Stimulated activated CD4-positive, alpha-beta T cell treated with anti-CD3 and anti-CD28 coated beads, Interleukin-4, amount 100 ng/mL, for 4 hours (primary cell): ENCODE measurements at places on chromosomes 7 and 10.
A peak's percentile ranks its signal among the peaks of the same experiment; 100 is the strongest.

DNA sequence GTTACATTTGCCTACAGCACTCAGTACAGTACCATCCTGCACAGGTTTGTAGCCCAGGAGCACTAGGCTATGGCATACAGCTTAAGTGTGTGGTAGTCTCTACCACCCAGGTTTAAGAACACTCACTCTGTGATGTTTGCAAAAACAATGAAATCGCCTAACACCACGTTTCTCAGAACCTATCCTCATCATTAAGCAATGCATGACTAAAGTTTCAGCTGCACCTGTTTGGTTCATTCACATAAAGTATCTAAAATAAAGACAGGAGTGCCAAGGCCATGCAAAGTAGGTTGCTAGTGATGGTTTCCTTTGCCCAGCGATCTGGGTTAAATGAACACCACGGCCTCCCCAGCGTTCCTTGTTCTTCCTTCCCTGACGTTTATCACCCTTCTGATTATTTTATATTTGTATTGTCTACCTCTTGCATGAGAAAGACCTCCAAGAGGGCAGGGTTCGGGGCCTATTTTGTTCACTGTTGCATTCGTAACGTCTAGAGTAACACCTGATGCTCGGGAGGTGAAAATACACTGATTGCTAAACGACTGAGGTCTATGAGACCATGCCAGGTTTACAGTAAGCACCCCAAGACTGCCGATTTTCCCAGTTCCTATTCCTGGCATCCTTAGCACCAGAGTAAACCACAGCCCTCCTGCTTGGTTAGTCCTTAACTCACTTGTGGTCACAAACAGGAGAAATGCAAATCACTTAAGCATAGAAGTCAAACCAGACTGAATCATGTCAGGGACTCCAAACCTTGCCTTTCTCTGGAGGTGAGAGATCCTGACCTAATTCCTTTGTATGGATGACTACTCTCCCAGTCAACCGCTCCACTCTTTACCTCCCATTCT lies 204.1 kb upstream of the NFE2L3 start:
- no peak for DNase-seq

- no peak for DNase-seq
Observed at GRCh38 chr7:120799147-120799546, 58.8 kb downstream of the TSPAN12 start.

DNA sequence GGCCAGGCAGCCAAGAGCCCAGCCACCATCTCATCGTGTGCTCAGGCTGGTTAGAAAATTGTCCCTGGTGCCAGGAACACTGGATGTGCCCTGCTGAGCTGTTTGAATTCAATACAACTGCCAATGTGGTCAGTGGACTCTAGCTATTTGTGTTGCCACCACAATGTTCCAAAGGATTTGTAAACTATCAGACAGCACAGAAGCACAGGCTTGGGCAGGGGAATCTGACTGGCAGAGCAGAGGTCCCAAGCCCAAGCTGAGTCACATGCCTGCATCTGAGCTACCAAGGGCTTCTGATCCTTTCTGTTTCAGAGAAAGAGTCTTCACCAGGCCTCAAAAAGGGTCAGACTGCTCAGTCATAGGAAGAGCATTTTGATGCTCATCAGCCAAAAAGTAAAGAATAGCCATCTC lies 232.1 kb upstream of the SEMA3C start:
- DNase-seq = no peak

GRCh38 chr7:91287371-91288084 lies 23.3 kb downstream of the FZD1 start:
- DNase-seq = no peak

GRCh38 chr7:155811560-155811894 lies 736 bp downstream of the SHH start:
- no peak for DNase-seq

DNA sequence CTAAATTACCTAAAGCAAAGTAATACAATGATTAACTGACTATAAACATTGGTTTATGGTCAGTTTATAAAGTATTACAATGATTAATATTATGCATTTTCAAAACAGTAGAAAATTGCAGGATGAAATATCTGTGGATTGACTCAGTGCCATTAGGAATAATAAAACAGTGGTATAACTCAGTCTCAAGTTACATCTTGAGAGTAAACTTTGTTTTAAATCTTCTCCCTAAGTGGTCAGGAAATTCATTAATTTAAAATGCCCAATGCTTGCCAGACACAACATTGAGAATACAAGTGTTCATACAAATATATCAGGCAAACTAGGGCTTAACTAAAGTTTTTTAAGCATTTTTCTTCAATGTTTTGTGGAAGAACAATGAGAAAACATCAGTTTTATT lies 257.8 kb downstream of the ETV1 start:
- no peak for DNase-seq

- no peak for DNase-seq
Observed at GRCh38 chr7:51060536-51060935, 256.1 kb downstream of the COBL start.

DNA sequence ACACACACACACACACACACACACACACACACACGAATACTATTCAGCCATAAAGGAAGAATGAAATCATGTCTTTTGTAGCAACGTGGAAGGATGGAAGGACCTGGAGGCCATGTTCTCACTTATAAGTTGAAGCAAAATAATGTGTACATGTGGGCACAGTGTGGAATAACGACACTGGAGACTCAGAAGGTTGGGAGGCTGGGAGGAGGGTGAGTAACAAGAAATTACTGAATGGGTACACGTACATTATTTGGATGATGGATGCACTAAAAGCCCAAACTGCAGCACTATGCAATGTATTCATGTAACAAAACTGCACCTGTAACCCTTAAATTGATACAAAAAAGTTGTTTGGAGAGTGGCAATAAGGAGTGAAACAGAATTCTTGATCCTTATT lies 32.1 kb downstream of the KMT2C start:
- no peak for DNase-seq

DNA sequence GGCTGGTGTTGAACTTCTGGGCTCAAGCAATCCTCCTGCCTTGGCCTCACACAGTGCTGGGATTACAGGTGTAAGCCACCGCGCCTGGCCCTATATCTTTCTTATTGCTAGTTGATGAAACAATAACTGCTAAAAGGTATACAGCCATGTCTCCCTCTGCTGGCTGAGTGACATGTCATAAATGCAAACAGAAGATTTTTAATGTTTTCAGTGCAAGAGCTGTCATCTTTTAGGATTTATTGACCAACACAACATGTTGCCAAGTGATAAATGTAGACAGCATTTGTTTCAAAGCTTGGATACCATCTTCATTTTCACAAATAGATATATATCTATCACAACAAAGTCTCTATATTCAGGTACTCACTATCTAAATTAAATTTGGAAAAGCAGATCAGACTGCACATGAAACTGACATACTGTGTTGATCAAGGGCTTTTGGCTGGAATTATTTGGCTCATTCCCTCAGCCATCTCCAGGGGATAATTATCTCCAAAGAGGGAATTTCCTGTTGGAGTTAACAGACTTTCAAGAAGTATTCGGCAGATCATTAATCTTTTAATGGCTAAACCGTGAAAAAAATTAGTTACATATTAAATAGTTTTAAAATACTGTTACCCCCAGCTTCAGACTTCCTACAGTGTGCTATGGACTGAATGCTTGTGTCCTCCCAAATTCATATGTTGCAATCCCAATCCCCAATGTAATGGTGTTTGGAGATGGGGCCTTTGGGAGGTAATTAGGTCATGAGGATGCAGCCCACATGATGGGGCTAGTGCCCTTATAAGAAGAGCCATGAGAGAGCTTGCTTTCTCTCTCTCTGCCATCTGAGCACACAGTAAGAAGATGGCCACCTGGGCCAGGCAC lies 41.3 kb upstream of the SRPK2 start:
- DNase-seq = peak; percentile 20
